NCI-H460 (cell line): ENCODE measurements at places on chromosomes 13 and 19.

GRCh38 chr13:46914341-46914740 lies 17.5 kb upstream of the HTR2A start:
- DNase-seq, result no peak

GRCh38 chr19:33459222-33460090 lies 62.1 kb downstream of the PEPD start:
- DNase-seq, result no peak

DNA sequence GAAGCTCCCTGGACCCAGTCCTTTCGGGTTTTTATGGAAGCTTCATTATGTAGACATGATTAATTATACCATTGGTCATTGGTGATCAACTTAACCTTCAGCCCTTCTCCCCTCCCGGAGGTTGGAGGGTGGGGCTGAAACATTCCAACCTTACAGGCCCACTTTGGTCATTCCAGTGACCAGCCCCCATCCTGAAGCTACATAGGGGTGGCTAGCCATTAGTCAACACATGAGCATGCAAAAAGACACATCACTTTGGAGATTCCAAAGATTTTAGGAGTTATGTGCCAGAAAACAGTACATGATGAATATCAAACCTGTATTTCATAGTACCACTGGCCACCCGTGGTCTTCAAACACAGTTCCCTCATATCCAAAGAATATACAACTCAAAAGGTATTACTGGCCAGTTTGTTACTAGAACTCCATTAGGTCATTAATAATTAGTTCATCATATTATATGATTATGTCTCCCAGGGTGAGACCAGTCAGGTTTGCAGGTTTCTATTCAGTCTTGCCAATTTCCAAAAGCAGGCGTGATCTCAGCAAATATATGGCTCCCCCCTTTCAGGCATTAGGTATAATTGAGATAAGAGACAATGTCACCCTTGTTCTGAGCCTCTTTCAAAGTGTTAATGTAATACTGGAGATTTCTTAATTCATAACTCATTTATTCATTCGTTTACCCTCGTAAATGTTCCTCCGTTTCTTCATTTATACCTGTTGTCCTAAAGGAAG lies 11.1 kb downstream of the PPP5C start:
- no peak for DNase-seq

DNA sequence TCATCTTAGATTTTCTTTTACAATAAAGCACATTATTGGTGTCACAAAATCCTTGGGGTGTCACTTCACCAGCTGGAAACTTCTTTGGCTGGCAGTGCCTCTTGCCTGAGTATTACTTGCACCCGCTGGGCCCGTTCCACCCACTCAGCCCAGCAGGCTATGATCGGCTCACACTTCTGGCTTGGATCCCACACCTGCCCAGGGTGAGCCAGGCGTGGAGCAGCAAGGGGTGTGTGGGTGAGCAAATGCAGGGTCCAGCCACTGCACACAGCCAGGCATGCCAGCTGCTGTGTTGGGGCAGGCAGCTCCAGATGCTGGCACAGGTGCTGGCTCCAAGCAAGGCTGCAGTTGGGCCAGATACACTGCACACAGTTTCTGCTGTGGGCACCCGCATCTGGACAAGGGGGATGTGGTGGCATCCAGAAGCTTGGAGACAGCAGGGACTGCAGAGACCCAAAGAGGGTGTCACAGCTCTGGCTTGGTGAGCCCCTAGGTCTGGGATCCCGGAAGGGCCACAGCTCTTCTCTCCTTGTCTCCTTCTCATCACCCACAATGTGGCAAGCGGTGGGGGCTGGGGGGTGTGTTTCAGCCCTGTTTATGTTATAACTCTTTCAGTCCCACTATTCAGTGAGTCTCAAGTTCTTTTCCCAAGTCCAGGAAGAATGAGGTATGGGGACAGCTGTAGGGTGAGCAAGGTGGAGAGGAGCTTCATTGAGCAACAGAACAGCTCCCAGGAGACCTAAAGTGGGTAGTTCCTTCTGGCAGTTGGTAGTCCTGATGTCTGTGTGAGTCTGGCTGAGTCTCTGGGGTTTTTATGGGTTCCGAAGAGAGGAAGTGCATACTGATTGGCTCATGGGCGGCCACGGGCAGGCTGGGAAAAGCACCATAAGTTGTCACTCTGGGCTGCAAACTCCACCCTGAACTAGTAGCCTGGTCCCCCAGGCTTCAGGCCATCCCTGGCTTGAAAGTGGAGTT lies 25.3 kb upstream of the TBC1D4 start:
- DNase-seq, result no peak

DNA sequence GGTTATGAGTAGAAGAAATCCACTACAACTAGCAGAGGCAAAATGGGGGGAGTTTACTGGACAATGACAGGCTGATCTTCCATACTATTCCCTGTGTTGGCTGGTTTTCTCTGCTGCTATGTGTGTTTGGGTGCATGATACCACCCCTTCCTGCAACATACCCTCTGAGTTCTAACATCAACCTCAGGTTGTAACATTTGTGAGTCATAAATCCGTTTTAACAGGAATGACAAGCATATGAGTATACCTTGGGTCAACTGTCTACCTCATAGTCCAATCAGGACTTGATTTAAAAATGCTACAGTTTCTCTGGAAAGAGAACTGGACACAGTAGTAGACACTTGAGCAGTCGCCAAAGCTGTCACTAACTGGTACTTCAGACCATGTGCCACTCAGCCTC lies 422.9 kb downstream of the KCTD12 start:
- DNase-seq, result no peak

- DNase-seq, result no peak
Measured at GRCh38 chr13:70884196-70884595, 775.9 kb upstream of the KLHL1 start.
